ENCODE measurements at places on chromosomes 5 and 9.

- DNase-seq: peak; percentile 64
These were observed 101.7 kb upstream of the PITX1 start for GRCh38 chr5:135135530-135136226.

- DNase-seq: peak; percentile 31
These were observed 153.4 kb upstream of the POU5F2 start for GRCh38 chr5:93894601-93895354.

DNA sequence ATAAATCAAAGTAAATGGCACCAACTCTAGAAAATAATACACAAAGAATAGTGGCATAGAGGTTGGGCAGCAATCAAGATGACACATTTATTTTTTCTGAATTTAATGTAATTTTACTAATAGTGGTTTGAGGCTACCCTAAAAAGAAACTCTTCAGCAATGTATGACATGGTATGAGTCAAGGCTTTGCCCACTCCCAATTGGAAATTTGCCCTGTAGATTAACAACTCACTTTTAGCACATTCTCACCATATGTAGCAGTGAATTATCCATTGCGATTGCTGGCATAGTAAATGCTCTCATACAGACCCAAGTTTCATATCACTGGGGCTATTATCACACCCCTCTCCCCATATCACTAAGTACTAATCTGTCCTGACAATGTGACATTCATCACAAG is 832.1 kb upstream of the ZNF608 start:
- DNase-seq: no peak

GRCh38 chr9:95551406-95551805 is 34.6 kb upstream of the PTCH1 start:
- DNase-seq: no peak

GRCh38 chr9:72695365-72695764 is 174.0 kb downstream of the TMC1 start:
- no peak for DNase-seq

DNA sequence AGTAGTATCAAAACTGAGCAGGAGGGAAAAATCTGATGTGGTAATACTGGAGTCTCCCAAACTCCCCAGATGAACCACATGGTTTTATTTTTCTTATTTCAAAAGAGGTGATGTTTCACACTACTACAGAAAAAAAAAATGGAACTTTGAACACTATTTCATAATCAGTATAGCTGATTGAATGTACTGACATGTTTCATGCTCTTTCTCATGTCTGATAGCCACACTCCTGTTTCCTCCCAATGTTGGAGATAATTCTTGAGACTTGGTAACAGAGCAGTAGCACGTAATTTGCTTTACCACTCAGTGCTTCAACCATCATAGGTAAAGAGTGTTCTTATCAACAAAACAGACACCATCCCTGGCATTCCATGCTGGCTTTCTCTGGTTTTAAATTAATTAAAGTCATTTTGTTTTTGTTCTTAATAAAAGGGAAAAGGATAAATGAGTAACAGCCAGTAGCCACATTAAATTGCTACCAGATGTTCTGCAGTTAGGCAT is 85.2 kb downstream of the MUSK start:
- peak; percentile 80 for DNase-seq

GRCh38 chr5:148748702-148749392 is 77.6 kb upstream of the ADRB2 start:
- no peak for DNase-seq

DNA sequence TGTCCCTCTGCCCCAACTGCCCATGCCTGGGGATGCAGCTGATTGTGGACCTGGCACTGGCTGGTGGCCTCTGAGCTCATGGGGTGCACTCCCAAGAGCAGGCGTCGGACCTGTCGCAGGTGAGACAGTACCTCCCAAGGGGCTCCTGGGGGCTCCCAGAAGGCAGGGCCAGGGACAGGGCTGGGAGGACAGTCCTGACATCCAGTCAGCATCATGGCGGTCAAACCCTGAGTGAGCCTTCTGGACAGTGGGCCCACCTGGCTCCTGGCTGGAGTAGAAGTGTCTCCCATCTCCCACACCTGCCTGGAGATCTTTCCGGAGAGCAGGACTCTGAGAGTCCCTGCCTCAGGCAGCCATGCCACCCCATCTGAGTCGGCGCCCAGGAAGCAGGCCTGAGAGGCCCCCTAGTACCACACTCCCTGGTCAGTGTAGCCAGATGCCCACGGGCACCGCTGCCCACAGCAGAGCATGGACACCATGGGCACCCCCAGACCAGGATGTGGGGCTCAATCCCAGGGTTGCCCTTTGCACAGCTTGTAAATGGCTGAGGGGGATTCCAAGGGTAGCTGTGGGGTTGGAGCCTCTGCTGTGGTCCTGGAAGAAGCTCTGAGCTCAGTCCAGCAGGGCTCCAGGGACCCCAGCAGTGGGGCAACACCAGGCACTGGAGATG is 6.6 kb downstream of the LCN9 start:
- no peak for DNase-seq

GRCh38 chr5:145015146-145015545 is 820.0 kb downstream of the PRELID2 start:
- DNase-seq: no peak

DNA sequence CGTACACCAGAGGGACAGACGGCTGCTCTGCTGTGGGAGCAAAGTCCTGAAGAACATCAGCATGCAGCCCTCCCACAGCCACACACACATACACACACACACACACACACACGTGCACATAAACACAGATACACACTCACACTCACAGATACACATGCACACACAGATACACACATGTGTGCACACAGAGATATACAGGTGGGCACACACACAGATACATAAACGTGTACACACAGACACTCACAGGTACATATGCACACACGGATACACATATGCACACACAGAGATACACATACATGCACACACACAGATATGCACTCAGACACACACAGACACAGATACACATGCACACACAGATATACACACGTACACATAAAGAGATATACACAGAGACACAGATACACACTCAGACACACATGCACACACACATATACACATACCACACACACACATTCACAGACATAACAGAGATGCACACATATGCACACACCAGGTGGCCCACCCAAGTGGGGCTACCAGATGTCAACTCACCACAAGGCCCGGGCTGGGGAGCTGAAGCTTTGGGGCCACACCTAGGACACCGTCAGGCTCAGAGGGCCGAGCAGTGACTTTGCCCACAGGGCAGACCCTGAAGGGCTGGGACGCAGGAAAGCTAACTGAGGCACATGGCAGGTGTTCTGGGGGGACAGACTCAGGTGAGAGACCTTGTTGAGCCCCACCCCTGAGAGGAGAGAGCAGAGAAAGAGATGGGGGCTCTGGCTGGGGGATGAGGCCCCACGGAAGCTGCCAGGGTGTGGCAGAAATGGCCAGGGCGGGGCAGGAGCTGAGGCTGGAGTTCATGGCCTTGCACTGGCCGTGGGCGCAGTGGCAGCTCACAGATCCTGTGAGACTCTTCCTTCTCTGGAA is 148.6 kb upstream of the PPP1R26 start:
- no peak for DNase-seq

DNA sequence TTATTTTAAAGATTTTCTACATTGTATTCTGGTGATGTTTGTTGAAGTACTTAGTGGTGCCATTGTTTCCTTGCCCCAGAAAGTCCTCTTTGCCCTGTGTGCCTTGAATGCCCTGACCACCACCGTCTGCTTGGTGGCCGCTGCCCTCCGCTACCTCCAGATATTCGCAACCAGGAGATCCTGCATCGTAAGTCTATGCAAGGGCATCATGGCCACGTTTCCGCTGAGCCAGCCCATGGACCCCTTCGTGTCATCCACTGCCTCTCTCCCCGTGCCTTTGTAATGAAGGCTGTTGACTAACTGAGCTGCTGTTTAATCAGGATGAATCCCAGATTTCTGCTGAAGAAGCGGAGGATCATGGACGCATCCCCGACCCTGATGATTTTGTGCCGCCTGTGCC is 52.3 kb downstream of the ENTREP1 start:
- DNase-seq: no peak

- DNase-seq: peak; percentile 25
These were observed 199.3 kb downstream of the RFK start for GRCh38 chr9:76194896-76195295.

DNA sequence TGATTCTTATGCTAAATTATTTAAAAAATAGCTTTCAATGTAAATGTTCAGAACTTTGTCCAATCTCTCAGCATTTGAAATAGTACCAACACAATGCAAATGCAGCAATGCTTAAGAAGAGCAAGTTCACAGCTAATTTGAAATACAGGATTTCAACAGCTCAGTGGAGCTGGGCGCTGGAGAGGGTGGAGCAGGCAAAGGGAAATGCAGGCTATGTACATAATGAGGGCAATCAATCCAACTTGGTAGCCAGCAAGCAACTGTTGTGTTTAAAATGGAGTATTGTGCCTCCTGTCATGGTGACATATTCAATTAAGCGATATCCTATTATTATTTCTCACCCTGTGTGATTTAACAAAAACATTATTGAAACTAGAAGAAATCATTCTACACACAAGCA is 568.8 kb downstream of the PSAT1 start:
- no peak for DNase-seq

GRCh38 chr5:50415912-50416311 is 25.2 kb downstream of the EMB start:
- DNase-seq: no peak

GRCh38 chr9:14296495-14297113 is 17.3 kb downstream of the NFIB start:
- DNase-seq: no peak

Data from iris pigment epithelial cell (primary cell).